ENCODE measurements at places on chromosomes 13 and 19.
A peak's percentile ranks its signal among the peaks of the same experiment; 100 is the strongest.

DNA sequence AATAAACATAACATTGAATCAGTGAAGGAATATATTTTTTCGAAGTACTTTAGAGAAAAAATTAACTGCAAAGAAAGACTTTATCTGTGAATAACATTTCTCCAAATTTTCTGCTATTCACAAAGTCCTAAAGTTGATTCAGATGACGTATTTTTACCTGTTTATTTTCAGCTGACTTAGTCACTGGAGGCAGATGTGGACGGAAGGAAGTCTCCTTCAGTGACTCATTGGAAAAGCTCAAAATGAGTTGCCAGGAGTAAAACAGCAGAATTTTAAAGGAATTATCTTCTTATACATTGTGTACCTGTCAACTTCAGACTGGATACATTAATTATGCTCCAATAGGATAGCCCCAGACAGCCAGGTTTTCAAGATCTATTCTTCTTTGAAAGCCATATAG is 679.3 kb upstream of the GPC6 start:
- no peak for DNase-seq

- DNase-seq, result no peak
These were observed 8.9 kb downstream of the PIAS4 start for GRCh38 chr19:4016486-4016885.

DNA sequence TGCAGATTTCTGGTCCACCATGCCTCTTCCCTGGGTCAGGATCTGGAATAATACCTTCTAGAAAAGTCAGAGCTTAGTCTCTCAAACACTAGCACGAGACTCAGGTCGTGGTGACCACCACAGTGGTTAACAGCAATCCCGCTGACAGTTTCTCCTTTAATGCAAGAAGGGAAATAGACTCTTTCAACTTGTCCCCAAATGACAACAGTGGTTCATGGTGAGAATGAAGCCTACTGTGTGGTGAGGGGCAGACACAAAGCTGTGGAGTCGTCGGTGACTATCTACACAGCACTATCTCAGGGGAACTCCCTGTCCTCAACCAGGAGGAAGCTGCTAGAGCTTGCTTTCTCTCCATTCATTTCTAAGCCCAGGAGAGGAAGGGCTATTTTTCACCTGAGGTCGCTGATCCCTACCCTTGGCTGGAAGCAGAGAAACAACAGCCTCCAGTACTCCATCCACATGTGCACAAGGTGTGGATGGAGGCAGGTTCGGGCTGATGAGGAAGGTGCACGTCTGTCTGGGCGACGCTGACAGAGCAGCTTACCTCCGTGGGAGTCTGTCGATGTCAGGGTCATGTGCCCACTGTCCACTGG is 72.4 kb downstream of the STK24 start:
- no peak for DNase-seq

DNA sequence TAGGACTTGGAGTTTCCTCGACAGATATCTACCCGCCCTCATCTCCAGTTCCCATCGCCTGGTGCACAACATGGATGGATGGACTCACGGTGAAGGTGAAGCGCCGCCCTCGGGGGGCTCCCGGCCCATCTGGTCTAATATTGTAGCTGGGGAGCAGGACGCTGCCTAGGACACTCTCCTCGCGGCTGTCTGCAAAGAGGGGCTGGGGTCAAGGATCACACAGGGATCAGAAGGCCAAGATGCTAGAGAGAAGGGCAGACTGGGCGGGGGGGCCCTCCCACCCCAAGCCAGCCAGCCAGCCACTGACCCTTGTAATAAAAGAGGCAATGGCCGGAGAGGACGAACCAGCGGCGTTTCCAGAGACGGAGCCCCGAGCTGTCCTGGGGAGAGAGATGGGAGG is 7.1 kb downstream of the PLEKHA4 start:
- no peak for DNase-seq

DNA sequence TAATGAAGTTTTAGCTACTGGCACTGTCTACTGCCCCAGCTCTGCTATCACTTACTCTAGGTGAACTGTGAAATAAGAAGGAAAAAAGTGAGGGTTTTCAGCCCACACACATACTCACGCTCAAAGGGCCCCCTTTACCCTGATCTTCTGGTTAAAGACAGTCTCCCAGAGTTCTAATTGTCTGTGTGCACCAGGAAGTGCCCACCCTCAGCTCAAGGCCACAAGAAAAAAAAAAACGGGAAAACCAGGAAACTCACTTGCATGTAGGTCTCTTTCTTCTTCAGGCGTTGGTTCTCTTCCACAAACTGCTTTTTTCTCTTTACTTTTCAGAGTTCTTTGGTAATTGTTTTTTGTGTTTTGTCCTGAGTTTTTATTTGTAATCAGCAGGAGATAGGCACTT is 22.1 kb downstream of the RAP2A start:
- DNase-seq, result no peak

DNA sequence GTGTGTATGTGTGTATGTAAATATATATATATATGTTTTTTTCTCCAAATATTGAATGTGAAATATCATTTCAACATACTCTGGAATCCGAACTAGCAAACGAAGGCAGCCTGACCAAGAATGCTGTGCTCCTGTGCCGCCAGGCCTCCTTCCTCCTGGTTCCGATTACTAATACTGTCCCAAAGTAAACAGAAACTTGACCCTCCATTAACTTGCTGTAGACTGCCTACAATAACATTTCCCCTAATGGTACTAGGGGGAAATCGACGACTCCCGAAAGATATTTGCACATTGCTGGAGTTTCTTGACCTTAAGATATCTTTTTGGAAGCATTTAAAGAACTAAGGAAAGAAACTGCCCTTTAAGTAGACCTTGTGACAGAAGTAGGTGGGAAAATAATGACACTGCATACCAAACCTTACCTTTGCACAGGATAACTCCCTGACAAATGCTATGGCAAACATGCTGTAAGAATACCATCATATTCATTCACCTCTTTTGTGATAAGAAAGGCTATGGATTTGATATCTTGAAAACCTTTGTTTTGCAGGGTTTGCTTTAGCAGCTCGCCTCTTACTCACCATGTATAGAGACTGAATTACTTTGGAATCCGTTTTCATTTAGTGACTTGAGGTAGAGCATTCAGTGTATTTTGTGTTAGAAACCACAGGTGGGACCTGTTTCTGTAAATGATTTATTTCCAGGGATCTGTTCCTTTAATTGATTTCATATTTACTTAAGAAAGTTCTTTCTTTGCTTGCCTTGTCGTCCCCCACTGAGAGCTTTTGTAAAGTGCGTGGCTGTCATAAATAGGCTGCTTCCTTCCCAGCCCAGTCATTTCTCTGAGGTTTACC is 80.1 kb downstream of the KLF5 start:
- no peak for DNase-seq

DNA sequence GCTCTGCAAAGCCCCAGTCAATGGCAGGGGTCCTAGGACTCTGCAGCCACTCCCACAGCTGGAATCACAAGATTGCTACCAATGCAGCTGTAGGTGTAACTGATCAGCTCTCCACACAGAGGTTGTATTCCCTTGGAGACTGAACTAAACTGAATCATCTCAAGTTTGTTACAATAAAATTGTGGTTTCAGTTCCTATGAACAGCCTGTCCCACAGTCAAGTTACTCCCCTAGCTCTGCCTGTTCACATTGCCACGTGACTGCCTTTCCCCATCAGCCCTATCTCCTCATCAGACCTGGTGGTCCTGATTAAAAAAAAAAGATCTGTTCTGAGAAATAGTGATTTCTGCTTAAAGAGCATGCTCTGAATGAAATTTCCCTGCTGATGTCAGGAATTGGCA is 287.9 kb upstream of the NBEA start:
- DNase-seq, result no peak

DNA sequence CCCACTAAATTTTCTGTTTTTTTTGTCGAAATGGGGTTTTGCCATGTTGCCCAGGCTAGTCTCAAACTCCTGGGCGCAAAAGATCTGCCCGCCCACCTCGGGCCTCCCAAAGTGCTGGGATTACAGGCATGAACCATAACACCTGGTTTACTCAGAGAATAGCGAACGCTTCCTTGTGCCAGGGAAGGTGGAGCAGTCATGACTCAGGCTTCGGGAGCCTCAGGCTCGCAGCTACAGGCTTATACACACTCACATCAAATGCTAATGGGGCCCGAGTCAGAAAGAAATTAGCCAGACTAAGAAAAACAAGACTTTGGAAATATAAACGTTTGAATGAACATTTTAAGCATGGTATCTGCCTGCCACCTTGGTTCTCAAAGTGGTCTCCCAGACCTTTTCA is 11.0 kb upstream of the TPT1 start:
- DNase-seq, result no peak

GRCh38 chr13:114285166-114285808 is 3.9 kb downstream of the UPF3A start:
- DNase-seq, result no peak

- no peak for DNase-seq
These were observed 10.8 kb upstream of the CCDC97 start for GRCh38 chr19:41299046-41299754.

DNA sequence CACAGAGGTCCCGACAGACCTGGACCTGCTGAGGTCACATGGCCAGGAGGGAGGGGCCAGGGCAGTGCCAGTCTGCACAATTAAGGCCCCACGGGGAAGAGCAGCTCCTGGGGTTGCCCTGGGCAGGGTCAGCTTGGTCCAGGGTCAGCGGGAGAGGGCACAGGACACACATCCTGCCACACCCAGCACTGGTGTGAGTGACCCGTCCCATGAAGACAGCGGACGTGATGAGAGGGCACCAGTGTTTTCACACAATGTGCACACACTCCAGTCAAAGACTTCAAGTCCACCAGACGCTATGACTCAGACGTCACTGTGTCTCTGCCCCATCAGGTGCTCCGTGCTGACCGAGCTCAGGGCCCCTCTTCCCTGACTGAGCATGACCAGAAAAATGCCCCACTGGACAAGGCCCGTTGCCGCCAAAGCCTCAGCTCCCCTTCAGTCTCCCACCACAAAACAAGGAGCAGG is 4.2 kb downstream of the TMEM259 start:
- no peak for DNase-seq

DNA sequence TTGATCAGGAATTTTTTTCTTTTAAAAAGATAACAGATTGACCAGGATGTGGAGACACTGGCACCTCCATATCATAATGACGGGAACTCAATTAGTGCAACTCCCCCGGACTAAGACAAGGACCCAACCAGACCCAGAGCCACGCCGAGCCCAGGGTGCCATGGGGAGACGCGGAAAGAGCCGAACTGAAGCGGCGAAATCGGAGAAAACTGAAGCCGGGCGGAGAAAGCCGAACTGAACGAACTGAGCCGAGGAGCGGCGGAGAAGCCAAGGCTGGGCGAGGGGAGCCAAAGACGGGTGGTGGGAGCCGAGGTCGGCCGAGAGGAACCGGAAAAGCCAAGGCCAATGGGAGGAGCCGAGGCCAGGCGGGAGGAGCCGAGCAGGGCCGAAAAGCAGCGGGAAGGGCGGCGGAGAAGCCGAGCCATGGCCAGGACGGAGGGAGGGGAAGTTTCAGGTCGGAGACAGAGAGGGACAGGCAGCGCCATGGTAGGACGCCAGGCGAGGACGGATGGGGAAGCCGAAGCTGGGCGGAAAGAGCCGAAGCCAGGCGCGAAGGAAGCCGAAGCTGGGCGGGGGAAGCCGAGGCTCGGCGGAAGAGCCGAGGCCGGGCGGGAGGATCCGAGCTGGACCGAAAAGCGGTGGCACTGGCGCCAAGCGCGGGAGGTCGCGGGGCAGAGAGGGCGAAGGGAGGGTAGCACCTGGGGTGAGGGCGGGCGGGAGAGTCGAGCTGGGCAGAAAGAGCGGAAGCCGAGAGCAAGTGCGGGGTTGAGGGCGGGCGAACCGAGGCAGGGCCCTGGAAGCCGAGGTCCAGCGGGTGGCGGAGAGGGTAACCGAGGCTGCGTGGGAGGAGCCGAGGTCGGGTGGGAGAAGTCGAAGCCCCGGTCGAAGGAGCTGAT is 29.4 kb downstream of the ZNF557 start:
- peak; percentile 79 for DNase-seq

DNA sequence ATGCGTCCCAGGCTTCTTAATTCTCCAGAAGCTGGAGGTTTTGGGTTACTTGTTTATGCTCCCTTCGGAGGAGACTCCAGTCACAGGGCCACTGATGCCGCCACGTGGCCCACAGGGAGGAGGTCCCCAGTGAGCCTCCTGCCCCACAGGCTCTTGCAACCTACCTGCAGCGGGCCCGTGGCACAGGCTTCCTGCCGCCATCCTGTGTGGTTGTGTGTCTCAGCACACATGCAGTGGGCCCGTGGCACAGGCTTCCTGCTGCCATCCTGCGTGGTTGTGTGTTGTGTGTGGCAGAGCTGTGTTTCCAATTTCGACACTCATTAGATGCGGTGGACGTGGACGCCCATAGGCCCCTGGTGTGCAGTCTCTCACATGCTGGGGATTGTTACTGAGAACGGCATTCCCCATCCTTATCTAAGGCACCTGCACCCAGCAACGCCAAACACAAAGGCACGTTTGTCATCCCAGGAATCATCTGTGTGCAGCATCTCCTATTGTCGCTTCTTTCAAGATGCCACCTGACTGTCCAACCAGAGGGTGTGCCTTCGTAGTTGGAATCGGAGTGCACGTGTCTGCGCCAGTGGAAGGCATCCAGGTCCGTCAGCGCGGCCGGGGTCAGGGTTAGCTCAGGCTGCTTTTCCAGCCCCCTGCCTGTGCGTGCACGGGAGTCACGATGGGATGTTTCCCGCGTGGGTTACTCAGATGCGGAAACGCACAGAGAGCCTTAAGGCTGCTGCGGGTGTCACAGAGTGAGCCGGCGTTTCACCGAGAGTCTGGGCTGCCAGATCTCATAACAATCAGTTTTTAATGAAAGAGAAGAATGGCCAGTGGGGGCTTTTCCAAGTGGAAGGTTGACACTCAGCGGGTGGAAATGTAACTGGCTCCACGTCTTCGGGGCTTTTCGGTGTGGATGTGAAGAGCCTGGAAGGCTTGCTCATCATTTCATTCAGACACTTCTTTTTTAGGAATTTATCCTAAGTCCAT is 119.8 kb downstream of the ATP11A start:
- DNase-seq, result no peak

GRCh38 chr19:18895038-18895823 is 727 bp downstream of the CERS1 start:
- peak; percentile 38 for DNase-seq

GRCh38 chr19:8441725-8442544 is 2.8 kb upstream of the HNRNPM start:
- DNase-seq, result no peak

GRCh38 chr19:17775245-17775927 is 19.6 kb upstream of the B3GNT3 start:
- DNase-seq, result no peak

DNA sequence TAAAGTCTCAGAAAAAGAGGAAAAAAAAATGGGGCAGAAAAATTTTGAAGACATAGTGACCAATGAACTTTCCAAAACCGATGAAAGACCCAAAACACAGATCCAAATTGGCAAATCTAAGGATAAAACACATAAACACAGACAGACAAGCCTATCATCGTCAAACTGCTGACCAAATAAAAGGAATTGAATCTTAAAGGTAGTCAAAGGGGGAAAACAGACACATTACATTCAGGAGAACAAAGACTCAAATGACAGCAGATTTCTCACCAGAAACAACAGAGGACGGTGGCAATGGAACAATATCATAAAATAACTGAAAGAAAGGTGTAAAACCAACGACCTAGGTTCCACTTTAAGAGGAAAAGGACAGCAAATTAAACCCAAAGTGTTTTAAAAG is 10.2 kb downstream of the RBM26 start:
- DNase-seq, result no peak

Data from HCT116 (cell line).